ENCODE measurements at places on chromosomes 4 and X. TPM values are rescaled to one million over a fixed set of nuclear protein-coding genes. Genes with fewer than 3 reads are reported as not detected.

The TAF1 gene
- polyA plus RNA-seq: 43.0 TPM

GRCh38 chrX:9163214-9163709 is 129.3 kb upstream of the FAM9B start:
- DNase-seq: no peak

GRCh38 chrX:50812995-50813842 is 775 bp downstream of the SHROOM4 start:
- no peak for DNase-seq

GRCh38 chr4:92304121-92304520 is 355 bp downstream of the GRID2 start:
- no peak for DNase-seq

DNA sequence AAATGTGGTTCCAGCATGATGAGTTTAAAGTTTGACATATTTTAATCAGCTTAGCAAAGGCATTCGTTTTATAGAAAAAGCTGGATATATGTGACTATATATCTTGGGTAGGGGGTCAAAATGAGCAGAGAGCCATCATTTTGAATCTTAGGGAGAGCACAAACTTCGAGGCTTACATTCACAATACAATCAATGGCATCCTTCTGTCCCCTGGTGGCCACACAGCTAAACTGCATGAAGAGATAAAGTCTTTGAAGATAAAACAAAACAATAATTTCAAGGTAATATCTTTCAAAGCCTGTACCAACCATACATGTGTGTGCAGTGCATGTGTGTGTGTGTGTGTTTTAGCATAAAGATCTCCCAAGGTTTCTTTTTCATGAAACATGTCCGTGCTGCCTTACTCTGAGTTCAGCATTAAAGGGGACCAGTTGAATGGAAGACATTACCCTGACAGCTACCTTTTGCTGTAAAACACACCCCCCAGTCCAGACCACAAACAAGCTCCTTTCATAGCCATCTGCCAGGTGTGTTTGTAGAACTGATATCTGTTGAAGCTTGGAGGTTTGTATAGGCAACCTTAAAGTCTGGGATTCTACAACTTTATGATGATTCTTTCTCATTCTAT is 22.0 kb downstream of the DYNLT3 start:
- no peak for DNase-seq

All from renal cortex interstitium (tissue), 15 donors.